ENCODE measurements at places on chromosomes 4 and X.

GRCh38 chrX:53047228-53047627 lies 1.4 kb upstream of the GPR173 start:
- DNase-seq: no peak

GRCh38 chr4:83605744-83606172 lies 69.8 kb downstream of the GPAT3 start:
- no peak for DNase-seq

DNA sequence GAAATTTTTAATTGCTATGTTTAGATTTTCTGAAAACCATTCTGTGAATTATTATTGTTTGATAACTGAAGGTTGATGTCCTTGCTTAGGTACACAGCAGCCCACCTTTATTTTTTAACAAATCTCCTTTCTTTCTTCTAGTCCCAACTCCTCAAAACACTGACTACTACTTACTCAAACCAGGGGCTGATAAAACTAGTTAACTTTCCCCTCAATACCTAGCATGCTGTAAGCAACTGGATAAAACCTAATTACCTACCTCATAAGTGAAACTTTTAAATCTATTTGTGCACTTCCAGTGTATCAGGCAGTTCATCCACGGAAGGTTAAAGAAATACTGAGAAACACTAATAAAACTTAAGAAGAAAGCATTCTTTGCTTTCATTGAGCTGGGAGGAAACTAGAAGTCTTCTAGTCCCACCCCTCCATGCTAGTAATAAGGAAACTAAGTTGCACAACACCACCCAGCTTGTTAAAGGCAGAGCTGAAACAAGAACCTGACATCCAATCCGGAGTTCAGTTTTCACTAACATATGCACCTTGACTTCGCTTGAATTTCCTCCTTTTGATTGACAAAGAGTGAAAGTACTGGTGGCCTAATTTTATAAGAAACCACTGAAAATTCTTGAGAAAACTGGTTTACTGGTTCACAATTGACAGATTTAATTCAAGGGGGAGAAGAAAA lies 180.2 kb upstream of the TET2 start:
- DNase-seq: no peak

GRCh38 chr4:5638316-5638715 lies 70.0 kb downstream of the EVC2 start:
- DNase-seq: no peak

DNA sequence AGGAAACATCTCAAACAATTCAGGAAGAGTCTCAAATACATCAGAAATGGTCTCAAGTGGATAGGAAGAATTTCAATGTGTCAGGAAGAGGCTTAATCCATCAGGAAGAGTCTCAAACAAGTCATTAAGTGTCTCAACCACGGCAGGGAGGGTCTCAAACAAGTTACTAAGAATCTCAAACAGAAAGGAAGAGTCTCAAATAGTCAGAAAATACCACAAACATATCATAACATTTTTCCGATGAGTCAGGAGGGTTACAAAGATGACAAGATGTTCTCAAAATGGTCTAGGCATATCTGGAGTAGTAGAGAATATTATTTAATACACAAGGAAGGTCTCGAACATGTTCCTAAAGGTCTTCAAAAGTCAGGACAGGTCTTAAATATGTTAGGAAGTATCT lies 109.3 kb upstream of the USP9X start:
- no peak for DNase-seq

Data from activated effector memory CD4-positive, alpha-beta T cell treated with Interleukin-2 at 50 U/mL for 16 hours (primary cell).